ENCODE measurements at places on chromosomes 6 and 20.

DNA sequence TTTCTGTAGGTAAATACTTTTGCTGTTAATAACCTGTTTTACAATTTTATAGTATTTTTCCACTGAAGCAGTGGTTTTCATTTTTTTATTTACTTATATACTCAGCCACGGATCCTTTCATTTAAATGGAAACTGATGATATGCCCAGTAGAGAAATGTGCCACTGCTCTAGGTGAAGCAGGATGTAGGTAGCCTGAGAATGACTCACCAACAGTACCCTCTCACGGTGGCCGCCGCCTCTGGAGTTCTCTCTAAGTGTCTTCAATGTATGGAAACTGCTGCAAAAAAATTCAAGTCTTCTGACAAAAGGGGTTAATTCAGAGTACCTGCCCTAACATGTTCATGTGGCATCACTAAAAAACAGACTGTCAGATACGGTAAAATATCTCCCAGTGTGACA, 6.4 kb downstream of the EYA4 start:
- no peak for DNase-seq

DNA sequence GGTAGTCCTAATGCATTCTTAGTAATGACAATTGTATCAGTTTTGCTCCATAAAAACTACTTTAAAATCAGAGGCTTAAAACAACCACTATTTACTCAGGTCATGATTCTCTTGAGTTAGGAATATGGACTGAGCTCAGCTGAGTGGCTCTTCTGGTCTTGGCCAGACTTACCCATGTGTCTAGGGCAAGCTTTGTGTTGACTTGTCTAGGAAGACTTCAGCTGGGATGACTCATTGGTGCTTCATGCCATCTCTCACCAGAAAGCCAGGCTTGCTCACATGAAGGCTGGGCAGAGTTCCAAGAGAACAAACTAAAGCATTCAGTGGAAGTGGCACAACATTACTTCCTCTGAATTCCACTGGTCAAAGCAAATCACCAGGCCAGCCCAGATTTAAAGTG, 155.3 kb downstream of the DHX35 start:
- no peak for DNase-seq

DNA sequence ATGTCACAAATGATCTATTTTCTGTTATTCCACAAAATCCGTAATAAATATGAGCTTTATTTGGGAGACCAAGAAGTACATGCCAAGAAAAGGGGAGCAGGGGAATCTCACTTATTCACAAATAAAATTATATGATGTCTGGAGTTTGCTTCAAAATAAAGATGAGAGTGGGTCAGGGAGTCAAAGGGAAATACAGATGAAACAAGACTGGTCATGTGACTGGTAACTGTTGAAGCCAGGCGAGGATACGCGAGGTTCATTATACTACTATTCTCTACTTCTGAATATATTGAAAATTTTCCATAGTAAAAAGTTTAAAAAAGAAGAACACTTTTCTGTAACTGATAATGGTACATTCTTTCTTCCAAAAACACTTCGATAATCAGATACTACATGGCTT, 14.6 kb downstream of the EPB41L2 start:
- no peak for DNase-seq

DNA sequence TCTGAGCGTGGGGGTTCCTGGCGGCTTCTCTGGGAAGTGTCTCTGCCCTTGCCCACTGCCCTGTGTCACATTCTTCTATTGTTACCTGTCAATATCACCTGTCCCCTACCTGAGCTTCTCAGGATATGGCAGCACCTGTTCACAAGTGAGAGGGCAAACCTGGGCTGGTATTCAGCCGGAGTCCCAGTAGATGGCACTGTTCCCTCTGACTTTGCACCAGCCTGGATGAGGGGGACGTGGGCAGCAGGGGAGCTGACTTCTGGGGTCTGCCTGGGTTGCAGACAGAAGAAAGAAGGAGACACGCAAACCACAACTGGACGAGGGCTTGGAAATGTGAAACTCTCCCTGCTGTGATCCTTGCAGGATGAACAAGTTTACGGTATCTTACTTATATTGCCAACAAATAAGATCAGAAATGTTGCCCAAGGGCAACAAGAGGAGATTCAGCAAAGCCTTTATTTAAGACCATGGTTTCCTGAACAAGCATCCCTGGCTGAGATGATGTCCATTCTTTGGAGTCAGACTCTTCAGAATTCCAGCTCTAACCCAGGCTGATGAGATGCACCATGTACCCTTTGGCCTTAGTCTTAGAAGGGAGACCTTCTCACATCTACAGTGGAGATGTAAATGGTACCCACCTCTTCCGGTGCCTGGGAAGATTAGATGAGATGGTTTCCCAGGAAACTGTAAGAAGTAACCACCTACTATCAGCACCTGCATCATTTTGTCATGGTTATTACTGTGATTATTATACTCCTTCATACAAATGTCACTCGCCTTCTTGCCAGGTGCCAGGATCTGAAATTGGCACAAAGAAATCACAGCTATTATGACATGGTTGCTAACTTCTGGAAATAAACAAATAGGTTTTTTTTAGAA, 400.0 kb upstream of the CDH4 start:
- DNase-seq: no peak

DNA sequence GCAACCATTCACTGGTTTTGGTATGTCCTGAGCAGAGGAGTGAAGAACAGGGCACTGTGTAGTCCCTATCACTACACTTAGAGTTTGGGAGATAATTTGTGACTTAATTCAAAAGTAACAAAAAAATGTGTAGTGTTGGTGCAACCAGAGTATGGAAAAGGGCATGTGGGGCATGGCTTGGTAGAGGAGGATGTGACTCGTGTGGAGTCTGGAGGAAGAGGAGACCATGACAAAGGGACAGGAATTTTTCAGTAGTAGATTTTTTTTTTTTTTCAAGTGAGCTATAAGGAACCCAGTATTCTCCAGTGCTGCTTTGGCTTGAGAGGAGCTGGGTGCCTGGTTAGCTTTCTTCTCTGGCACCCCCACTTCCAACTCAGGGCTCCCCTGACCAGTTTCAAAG, 5.1 kb downstream of the MTRES1 start:
- DNase-seq: no peak

GRCh38 chr6:157779705-157780604, 43.1 kb upstream of the SNX9 start:
- DNase-seq: no peak

DNA sequence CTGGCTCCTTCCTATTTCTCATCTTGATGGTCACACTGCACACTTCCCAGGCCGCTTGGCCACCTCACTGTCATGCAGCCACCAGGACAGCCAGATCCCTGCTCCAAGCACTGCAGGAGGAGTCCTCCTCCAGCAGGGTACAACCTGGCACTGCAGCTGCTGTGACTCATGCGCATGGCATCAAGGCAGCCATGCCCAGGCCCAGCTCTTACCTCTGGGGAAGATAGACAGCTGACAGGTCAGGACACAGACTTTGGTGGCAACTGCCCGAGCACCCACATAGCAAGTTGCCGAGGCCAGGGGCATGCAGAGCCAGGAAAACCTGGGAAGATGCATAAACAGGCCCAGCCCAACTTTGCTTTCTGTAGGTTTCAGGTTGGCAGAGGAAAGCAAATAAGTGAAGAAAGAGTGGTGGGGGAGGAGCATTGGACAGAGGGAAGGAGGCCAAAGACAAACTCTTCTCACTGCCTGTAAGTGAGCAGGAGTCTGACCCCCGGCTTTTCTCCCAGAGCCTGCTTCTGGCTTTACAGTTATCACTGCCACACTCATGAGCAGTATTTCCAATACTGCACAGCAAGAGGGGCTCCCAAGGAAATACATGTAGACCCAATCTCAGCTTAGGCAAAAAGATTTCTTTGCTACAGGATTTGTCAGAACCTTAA, 38.8 kb downstream of the SLC22A3 start:
- DNase-seq: no peak

DNA sequence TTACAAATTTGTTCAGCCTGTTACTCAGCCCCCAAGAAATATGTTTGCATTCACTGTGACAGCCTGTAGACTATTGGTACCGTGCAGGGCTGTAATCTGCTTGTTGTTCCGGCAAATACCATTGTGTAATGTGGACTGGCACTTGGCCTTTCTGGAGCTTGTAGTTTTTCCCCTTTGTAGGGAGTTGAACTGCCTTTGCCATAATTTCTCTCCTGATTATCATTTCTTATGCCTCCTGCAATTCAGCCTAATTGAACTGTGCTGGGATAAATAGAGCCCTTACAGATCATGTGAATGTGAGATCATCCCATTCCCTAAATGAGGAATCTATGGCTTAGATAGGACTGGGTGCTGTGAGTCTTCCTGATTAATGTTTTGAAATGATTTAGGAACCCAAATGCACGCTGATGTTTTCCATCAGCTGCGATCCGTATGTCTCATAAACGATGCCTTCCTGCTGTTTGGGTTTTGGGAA, 185.1 kb downstream of the JARID2 start:
- DNase-seq: no peak

DNA sequence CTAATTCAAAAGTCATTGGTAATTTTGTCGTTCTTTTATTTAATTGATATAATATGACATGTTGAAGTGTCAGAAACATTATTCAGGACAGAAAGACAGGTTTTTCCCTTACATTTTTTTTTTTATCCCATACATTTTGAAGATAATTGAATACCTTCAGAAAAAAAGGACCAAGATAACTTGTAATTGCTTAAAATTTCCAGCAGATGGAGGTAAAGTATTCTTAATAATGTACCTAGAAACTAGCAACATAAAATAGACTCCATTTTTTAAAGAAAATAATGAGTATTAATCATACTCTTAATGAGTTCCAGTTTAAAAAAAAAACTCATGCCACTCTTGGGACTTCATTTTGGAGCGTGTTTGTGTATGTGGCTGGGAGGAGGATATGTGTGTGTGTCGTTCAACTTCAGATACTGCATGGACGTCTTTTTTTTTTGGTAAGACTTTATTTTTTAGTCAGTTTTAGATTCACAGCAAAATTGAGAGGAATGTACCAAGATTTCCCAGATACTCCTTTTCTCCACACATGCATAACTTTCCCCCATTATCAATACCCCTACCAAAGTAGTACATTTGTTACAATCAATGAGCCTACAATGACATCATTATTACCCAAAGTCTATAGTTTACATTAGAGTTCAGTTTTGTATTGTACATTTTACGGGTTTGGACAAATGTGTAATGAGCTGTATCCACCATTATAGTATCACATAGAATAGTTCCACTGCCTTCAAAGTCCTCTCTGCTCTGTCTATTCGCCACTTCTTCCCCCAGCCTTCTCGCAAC, 79.4 kb downstream of the ROS1 start:
- DNase-seq: no peak

- no peak for DNase-seq
Measured at GRCh38 chr6:3163248-3163594, 5.9 kb upstream of the TUBB2A start.

- DNase-seq: no peak
Measured at GRCh38 chr6:121670511-121670910, 235.1 kb downstream of the GJA1 start.

DNA sequence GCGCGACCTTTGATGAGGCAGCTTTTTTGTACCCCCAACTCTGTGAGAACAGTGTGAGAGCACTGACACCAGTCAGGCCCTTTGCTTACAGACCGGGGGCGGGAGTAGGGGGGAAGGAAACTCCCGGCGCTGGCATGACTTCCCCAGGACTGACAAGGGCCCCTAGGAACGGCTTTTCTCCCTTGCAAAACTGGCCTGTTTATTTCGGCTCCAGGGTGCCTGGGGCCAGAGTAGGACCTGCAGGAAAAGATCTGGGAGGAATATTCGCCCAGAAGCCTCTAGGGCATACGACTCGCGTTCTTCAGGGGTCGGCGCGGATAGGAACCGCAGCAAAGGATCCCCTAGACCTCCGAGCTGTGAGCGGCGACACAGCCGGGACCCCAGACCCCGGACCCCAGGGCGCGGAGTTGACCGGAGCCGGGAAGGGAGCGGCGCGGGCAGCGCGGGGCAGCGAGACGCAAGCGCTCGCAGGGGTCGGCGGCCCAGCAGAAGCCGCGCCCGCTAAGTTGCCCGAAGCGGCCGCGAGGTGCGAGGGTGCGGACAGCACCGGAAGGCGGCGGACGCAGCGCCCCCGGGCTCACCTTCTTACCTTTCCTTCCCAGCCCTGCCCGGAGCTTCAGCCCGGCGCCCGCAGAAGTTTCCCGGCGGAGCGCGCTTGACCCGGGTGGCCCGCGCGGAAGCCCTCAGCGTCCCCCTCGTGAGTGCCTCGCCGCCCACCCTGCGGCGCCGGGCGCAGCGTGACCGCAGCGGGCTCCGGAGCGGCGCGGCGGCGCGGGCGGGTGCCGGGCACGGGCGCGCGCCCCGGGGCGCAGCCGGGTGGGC, at the start of gene POPDC3:
POPDC3 (minus strand) TSS at position 771 of the 822 bp plus-strand sequence. CDS start 18,105 bp downstream, outside the sequence.
- no peak for DNase-seq

GRCh38 chr20:61360940-61361339, 108.9 kb downstream of the CDH4 start:
- DNase-seq: no peak

- DNase-seq: no peak
Measured at GRCh38 chr6:160789263-160790027, 87.4 kb downstream of the PLG start.

DNA sequence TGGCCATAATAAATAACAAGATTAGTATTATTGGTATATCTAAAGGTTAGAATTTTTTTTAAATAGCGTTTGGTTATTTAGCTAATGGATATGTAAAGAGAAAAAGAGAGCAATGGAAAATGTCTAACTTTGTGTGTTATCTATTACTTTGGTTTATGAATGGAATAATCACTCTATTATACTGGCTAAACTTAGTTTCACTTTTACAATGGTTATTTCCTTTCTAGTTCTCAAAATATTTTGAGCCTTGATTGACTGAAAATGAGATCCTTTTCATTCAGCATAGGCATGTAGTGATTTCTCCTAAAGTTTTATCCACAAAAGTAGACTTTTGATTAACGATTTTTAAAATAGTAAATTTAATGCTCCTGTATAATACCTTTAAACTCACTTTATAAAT, 51.6 kb upstream of the MLIP start:
- no peak for DNase-seq

GRCh38 chr20:16477632-16478031, 95.6 kb downstream of the KIF16B start:
- DNase-seq: no peak

GRCh38 chr6:42694586-42694985, 27.8 kb downstream of the PRPH2 start:
- no peak for DNase-seq

DNA sequence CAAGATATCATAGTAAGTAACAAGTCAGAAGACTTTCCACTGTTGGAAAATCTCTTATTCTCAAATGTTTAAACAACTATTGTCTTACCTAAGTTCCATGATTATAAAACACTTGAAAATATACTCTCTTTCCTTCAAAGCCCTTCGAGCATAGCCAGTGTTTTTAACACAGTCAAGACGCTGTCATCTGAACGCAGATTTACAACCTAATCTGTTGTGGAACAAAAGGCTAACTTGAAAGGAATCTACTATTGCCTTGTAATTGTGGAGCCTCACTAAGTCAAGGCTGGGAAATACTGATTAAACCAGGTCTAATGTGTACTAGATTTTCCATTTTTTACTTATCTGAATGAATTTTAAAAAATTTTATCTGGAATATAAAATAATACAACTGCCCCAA, 205.8 kb downstream of the TRDN start:
- DNase-seq: no peak
